ENCODE measurements at places on chromosomes 1 and 21.
A peak's percentile ranks its signal among the peaks of the same experiment; 100 is the strongest.

GRCh38 chr21:43975469-43976098 lies 36.5 kb upstream of the TRAPPC10 start:
- DNase-seq, result peak; percentile 95

GRCh38 chr1:104132382-104132973 lies 382.8 kb downstream of the AMY1C start:
- DNase-seq, result no peak

- DNase-seq, result no peak
These were observed 84.5 kb downstream of the CC2D1B start for GRCh38 chr1:52281518-52281917.

- no peak for DNase-seq
These were observed 3.0 kb upstream of the EPHX4 start for GRCh38 chr1:92026806-92027205.

GRCh38 chr1:22741118-22741517 lies 30.5 kb downstream of the EPHB2 start:
- no peak for DNase-seq

- DNase-seq, result no peak
These were observed 5.8 kb upstream of the CLDN19 start for GRCh38 chr1:42745851-42746250.

DNA sequence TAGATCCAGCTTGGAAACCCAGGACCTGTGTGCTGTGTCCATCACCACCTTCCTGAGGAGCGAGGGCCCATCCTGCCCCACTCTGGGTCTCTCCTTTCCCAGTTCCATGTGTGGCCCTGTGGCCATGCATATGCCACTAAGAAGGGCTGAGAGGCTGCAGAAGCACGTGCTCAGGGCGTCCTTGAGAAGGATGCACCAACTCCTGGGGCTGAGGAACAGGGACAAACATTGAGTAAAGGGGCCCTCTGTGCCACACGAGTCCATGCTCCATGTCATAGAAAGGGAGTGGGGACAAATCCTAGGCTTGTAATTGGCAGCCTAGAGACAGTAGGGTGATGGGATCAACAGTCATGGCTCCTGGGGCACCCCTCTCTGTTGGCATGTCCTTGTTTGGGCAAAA lies 8.4 kb downstream of the ETV3L start:
- no peak for DNase-seq

DNA sequence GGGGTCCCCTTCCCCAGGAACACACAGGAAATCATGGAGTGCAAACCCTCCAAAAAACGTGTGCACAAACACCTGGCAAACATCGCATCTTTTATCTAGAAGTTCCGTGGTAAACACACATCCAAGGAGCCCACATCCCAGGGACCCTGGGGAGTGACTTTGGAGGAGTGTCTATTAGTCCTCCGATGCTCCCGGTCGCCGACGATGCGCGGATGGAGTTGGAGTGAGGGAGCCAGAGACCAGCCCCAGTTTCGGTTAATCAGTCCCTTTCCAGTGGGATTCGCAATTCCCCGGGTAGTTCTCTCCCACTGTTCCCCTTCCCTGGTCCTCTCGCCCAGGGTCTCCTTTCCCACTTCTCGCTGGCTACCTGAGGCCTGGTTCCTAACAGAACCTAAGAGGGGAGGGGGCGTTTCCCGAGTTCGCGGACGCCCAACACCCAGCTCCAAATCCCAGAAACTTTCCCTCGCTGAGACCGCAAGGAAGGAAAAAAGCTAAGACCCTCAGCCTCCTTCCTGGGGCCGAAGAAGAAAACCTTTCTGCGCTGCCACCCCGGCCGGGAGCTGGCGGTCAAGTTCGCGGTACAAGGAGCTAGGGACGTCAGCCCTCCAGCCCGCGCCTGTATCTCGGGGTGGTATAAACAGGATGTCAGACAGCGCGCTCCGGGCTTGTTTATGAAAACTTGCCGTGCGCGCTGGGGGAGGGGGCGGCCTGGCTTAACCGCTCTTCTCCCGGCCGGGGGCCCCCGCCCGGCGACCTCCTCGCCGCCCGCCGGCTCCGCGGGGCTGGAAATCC lies 787 bp downstream of the JAK1 start:
- DNase-seq, result no peak

- DNase-seq, result no peak
These were observed 17.5 kb upstream of the LAMTOR5 start for GRCh38 chr1:110424699-110425611.

GRCh38 chr1:66368261-66368660 lies 165.7 kb upstream of the SGIP1 start:
- no peak for DNase-seq

DNA sequence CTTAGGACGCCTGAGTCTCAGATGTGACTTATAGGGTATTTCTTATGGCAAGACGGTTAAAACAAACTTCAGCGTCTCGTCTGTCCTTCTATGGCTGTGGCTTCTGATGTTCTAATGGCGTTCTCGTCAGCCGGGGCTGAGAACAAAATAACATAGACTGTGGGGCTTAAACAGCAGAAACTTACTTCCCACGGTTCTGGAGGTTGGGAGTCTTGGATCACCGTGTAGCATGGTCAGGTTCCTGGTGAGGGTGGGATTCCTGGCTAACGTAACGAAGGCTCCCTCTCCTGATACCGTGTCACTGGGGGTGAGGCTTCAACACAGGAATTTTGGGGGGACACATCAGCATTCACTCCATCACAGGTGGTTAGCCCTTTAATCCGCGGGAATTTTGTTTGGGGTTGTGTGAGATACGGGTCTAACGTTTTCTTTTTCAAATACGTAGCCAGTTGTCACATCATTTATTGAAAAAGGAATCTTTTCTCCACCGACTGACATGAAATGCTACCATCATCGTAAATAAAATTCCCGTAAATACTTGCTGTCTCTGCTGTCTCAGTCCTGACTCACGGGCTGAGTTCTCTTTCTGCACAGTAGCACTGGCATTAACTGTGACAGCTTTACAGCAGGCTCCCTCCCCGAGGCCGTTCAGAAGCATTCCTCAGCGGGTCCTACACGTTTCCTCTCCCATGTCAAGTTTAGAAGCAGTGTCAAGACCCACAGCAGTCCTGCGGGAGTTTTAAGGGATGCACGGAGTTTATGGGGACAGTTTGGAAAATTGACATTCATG lies 8.1 kb upstream of the POFUT2 start:
- no peak for DNase-seq

DNA sequence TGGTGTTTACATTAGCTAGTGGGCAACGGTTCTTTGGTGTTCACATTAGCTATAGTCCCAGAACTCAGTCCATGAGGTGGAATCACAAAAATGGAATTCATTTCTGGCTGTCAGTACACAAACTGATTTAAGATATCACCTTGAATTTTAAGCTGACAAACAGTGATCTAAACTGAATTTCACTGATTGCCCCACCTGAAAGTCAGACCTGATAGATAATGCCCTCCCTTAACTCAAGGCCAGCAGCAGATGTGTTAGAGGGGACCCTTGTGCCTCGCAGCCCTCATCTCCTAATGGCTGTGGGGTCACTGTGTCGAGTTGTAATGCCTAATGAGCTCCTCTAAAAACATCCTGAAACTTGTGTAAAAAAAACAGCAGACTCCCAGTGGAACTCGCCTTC lies 8.6 kb downstream of the ARF1 start:
- no peak for DNase-seq

- no peak for DNase-seq
These were observed 249.8 kb upstream of the C1orf174 start for GRCh38 chr1:4149831-4150230.

GRCh38 chr1:204410688-204411450 lies 748 bp downstream of the PPP1R15B start:
- no peak for DNase-seq

GRCh38 chr1:37846647-37847339 lies 12.6 kb downstream of the MTF1 start:
- no peak for DNase-seq

GRCh38 chr1:88022516-88022915 lies 661.6 kb upstream of the PKN2 start:
- DNase-seq, result no peak

DNA sequence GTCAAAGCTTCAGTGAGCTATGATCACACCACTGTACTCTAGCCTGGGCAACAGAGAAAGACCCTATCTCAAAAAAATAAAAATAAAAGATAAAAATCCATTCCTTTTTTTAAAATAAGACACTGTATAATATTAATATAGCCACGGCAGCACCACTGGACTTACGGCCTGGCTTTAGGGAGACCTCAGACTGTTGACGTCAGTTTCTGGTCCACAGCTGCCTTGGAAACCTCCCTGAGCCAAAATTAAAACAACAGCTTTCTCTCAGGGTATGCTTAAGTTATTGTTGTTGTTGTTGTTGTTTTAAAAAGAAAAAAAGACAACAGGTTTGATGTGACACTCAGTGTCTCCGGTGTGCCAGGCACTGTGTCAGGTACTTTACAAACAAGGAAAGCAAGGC lies 42.0 kb downstream of the CAPZB start:
- DNase-seq, result no peak

GRCh38 chr1:183267646-183268431 lies 81.8 kb downstream of the LAMC2 start:
- no peak for DNase-seq

DNA sequence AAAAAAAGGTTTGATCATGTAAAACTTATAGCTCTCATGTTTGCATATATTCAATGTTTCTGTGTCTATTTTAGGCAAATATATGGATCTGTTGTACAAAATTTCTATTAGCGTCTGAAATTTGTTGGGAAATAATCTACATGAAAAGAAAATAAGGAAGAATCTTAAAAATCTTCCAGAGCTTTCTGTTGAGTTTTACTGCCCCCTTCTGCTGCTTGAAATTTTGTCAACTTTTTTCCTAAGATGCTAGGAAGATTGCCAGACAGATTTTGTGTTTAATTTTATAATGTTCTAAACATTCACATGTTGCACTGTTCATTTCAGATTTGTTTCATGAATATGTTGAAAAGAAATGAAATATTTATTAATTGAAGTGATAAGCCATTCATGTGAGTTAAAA lies 2.5 kb upstream of the PTGS2 start:
- no peak for DNase-seq

DNA sequence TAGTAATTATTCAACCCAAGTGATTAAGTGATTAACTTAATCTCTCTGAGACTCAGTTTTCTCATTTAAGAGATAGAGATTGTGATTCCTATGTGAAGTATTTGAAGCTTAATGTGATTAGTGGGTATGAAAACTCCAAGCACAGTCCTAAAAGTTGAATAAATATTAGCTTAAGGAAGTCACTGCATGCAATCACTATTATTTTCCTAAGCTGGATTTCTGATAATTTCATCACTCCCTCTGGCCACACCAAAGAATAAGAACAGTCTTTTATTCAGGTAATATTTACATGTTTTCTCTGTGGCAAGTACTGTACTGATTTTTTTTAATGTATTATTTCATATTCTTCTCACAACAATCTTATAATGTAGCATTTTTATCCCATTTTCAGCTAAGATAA lies 31.1 kb downstream of the CD55 start:
- DNase-seq, result no peak

DNA sequence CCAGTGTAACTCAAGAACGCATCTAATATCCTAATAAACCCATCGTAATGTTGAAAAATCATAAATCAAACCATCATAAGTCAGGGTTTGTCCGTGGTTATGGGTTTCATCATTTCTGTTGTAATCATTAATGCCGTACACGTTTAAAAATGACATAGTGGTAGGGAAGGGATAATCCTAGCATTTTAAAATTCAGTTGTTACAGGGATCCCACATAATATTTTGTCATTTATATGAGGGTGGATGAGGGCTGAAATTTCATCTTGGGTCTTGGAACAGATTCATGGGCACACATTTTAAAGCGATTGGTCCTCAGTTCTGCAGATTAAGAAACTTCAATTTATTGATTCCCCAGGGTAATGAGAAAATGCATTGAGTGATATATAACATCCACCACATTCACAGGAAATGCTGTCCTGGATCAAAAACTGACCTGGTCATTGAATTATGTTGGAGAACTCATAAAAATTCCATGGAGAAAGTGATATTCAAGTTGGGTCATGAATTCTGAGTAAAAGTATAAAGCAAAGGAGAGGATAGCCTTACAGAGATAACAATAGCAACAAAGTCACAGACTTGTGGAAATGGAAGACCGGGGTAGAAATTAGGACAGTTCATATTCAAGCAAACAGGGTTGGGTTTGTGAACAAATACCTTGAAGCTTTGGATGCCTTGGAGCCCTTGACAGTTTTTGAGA lies 1527.3 kb upstream of the TPTE start:
- DNase-seq, result peak; percentile 86

- DNase-seq, result no peak
These were observed 714.7 kb downstream of the NCAM2 start for GRCh38 chr21:21712748-21713520.

- DNase-seq, result no peak
These were observed 22.9 kb downstream of the ADAM30 start for GRCh38 chr1:119873135-119874015.

GRCh38 chr1:204567071-204567470 lies 50.9 kb downstream of the MDM4 start:
- DNase-seq, result no peak

- DNase-seq, result no peak
These were observed 36.3 kb upstream of the SLC6A9 start for GRCh38 chr1:44067266-44068250.

GRCh38 chr1:92323473-92324453 lies 24.9 kb downstream of the RPAP2 start:
- no peak for DNase-seq

- DNase-seq, result no peak
These were observed 296.6 kb downstream of the OMA1 start for GRCh38 chr1:58249737-58250586.

- DNase-seq, result peak; percentile 55
These were observed 65.7 kb downstream of the NVL start for GRCh38 chr1:224264321-224264720.

DNA sequence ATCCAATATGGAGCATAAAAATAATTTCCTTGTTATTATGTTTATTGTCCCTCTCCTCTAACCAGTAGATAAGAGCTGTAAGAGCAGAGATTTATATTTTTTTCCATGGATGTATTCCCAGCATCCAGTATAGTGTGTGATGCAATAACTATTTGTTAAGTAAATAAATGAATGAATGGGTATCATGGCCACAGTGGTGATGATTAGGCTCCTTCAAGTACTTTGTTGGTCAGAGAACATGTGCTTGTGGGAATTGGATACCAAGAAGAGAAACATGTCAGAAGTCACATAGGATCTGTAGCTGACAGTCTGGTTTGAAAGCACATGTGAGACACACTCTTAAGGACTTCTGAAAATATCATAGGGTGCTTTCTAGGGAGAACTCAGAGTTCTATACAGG lies 588.5 kb downstream of the AGBL4 start:
- no peak for DNase-seq

DNA sequence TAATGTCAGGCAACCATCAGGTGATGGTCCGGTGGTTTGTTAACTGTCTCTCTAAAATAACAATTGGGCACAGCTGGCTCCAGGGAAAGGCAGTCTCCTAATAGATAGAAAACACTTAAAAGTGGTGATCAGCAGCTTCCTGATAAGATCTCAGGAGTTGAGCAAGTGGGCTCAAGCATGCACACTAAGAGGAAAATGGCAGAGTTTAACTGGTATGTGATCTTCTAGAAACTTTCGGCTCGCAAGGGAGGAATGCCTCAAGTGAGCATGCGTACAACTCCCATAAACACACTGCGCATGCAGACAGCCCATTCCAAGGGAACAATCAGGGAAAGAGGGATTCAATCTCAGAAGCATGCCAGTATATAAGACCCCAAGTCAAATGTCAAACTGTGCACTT lies 52.2 kb upstream of the VTCN1 start:
- peak; percentile 77 for DNase-seq

- peak; percentile 84 for DNase-seq
These were observed 21.7 kb upstream of the VASH2 start for GRCh38 chr1:212928323-212929291.

All from esophagus muscularis mucosa (tissue), 4 donors.